NCI-H524 treated with DMSO at 0.1 percent for 48 hours (cell line): ENCODE measurements at places on chromosomes 1 and 21.

DNA sequence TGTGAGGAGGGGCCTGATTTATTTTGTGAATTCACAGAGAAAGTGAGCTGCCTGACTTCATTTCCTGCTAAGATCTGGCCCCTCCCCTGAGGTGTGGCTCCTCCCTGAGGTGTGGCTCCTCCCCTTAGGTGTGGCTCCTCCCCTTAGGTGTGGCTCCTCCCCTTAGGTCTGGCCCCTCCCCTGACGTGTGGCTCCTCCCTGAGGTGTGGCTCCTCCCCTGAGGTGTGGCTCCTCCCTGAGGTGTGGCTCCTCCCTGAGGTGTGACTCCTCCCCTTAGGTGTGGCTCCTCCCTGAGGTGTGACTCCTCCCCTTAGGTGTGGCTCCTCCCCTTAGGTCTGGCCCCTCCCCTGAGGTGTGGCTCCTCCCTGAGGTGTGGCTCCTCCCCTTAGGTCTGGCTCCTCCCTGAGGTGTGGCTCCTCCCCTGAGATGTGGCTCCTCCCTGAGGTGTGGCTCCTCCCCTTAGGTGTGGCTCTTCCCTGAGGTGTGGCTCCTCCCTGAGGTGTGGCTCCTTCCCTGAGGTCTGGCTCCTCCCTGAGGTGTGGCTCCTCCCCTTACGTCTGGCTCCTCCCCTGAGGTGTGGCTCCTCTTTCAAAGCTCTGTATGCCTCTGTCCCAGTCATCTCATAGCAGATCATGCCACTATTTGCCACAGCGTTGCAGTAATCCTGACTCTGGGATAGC lies 26.9 kb upstream of the LRRC3 start:
- no peak for DNase-seq

DNA sequence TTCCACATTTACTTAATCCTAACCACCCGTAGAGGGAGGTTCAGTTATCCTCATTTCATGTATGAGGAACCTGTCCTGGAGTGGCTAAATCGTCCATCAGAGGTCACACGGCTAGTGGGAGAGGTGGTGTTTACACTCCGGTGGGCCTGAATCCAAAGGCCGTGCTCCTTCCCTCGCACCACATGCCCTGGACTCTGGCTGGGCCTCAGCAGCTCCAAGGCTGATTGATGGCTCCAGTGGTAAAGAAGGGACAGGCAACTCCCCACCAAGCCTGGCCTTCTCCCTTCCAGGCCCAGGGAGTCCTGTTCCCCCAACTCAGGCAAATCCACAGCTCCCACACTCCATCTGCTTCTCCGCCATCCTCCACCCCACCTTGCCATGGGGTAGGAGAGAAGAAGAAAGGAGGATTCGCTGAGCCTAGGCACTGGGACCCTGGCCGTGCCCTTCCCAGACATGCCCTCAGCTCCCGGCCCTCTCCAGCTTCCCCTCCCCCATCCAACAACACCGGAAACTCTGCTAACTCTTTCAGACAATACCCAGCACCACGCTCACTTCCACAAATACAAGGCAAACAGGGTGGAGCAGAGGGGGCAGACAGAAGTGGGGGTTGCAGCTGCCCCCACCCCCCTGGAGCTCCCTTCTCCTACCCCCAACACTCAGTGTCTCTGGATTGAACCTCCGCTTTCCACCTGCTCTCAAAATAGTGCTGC lies 10.9 kb downstream of the ARHGEF2 start:
- no peak for DNase-seq

DNA sequence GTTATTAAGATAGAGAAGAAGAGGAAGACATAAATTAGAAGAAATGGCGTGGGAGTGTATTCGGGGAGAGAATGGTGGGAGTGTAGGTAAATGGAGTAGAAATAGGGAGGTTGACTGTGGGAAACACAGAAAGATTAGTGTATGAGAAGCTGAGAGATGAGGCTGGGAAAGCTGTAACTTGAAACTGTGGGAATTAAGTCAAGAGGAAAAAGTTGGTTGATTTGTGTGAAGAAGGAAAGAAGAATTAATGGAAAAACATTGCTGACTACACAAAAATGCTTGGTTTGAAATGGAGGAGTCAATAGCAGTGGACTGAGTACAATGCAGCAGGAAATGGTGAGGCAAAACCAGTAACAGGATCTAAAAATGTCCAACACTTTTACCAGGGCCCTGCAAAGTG lies 448.3 kb downstream of the PTPRC start:
- no peak for DNase-seq

GRCh38 chr1:59541161-59541560 lies 244.3 kb downstream of the FGGY start:
- DNase-seq: no peak
